Stimulated activated CD4-positive, alpha-beta T cell treated with anti-CD3 and anti-CD28 coated beads, Interleukin-1b, Interleukin-23, amount 100 ng/mL, for 48 hours (primary cell): ENCODE measurements at places on chromosomes 13 and 19.

- no peak for DNase-seq
Observed at GRCh38 chr13:94121686-94122085, 357.8 kb downstream of the DCT start.

DNA sequence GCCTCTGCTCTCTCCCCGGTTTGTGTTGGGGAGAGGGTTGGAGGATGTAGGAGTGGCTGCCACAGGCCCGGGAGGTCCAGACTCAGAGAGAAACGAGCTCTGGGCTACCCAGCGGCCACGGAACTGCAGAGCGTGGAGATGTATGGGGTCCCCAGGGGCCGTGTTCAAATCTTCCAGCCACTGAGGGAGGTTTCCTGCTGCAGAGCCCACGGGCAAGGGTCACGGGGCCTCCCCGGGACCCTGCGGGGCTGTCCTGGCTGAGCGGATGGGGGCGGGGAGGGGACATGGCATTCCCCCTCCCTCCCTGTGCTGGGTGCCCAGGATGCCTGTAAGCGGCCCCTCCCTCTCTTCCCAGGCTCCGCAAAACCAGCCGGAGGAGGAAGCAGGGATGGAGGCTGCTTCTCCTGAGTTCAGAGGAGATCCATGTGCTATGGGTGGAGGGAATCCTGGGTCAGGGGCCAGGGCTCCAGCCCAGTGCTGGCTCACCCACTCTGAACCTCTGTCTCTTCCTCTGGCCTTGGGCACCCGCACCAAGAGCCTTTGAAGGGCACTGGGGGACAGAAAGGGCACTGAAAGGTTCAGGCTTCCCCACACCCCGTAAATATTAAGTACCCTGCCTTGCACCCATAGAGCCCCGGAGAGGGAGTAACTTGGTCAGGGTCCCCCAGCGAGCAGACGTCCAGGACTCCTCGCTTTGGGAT, 22.6 kb downstream of the SMIM24 start:
- no peak for DNase-seq

DNA sequence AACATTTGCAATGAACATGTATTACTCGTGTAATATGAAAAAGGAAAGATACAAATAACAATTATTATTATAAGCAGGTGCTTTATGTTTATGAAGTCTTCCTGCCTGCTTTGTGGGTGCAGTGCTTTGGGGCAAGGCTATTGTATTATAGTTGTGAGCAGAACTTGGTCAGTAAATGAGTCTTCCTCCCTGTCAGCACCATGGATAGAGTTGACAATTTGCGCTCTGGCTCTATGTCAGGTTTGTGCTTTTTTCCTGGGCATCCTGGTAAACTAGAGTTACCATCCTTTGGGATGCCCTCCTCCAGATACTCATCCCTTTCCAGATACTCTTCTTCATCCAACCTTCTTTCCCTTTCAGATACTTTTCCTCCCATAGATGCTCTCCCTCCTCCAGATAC, 19.6 kb downstream of the ERICH6B start:
- no peak for DNase-seq

DNA sequence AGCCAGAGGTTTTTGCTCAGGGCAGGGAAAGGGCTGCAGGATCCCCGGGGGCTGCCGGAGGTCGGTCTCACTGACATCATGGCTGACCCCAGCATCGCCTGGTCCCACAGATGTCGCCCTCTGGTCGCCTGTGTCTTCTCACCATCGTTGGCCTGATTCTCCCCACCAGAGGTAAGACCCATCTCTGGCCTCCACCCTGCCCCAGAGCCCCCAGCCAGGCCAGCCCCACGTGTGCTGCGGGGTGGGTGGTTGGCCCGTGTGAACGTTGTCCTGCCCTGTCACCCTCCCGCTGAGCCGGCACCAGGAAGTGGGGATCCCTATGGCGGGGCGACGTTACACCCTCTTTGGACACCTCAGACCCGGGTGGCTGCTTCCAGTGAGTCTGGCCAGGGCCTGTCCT, 906 bp downstream of the FXYD5 start:
- peak; percentile 28 for DNase-seq
